SW 1271 (cell line): ENCODE measurements at places on chromosomes 4 and X.

- DNase-seq = peak; percentile 20
Measured at GRCh38 chr4:99998062-99998867, 48.2 kb upstream of the H2AZ1 start.

DNA sequence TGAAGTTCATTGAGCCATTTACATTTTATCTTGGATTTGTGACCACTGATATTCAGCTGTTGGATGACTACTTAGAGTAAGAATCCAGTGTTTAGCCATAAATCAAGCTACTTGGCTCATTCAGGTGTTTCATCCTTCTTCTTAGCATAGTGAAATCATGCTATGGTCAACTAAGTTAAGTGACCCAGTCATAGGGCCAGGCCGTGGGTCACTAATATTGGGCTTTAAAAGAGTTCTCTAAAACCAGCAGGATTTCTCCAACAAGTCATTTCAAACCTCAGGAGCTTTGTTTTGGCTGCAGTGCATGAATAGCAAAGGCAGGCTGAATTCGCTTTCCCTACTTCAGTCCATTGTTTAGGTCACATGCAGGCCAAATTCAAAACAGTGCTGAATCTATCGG lies 181.0 kb downstream of the MAML3 start:
- DNase-seq = no peak

- no peak for DNase-seq
Measured at GRCh38 chr4:57154191-57154590, 44.0 kb upstream of the IGFBP7 start.

- DNase-seq = no peak
Measured at GRCh38 chr4:144115519-144115918, 25.0 kb downstream of the GYPA start.

DNA sequence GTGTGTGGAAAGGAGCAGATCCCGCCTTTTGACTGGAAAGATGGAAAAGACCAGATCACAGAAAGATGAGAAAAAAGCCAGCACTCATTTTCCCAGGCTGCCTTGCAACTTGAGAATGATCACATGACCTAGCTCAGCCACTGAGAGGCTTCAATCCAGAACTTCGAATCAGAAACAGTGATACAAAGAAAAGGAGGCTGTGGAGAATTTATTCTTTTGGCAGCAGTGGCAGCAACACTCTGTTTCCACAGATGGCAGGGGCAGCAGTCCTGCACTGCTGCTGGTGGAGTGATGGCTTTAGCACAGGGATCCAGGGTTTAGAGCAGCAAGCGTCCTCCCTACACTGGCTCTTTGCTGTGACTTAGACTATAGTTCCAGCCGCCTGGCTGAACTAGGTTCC lies 77.8 kb upstream of the SH3RF1 start:
- DNase-seq = no peak

- DNase-seq = no peak
Measured at GRCh38 chr4:75302648-75303047, 211.6 kb downstream of the RCHY1 start.

GRCh38 chr4:113179996-113180395 lies 130.5 kb downstream of the ANK2 start:
- no peak for DNase-seq
